Sigmoid colon (tissue), 7 donors: ENCODE measurements at places on chromosomes 7 and 10. TPM values are rescaled to one million over a fixed set of nuclear protein-coding genes. Genes with fewer than 3 reads are reported as not detected.
A peak's percentile ranks its signal among the peaks of the same experiment; 100 is the strongest.

DNA sequence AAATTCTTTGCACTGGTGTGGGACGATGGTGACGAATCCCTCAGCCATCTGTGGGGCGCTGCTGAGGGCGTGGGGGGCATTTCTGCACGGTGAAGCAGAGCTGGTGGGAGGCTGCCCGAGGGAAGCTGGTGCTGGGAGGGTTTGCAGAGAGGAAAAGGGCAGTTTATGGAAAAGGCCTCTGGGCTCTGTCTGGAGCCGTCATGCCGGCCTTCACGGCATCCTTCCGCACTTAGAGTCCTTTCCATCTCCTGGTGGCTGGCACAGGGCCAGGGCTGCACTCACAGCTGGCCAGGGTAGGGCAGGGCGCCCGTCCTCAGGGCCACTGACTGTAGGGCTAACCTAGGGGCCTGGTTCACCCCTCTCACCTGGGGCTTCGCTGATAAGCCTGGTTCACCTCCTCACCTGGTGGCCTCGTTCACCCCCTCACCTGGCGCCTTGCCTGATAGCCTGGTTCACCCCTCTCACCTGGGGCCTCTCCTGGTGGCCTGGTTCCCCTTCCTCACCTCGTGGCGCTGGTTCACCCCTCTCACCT, 598 bp upstream of the AMZ1 start:
- no peaks in the 10 kb centered on the region for H3K4me1 ChIP-seq
- H3K27me3 ChIP-seq, result peaks cover 66% of the 10 kb centered on the region
- H3K4me3 ChIP-seq, result no peak overlapping the region
- H3K36me3 ChIP-seq, result no peaks in the 10 kb centered on the region
- no peak overlapping the region for H3K27ac ChIP-seq

Gene PAX4
- polyA plus RNA-seq, result 0.46 TPM

DNA sequence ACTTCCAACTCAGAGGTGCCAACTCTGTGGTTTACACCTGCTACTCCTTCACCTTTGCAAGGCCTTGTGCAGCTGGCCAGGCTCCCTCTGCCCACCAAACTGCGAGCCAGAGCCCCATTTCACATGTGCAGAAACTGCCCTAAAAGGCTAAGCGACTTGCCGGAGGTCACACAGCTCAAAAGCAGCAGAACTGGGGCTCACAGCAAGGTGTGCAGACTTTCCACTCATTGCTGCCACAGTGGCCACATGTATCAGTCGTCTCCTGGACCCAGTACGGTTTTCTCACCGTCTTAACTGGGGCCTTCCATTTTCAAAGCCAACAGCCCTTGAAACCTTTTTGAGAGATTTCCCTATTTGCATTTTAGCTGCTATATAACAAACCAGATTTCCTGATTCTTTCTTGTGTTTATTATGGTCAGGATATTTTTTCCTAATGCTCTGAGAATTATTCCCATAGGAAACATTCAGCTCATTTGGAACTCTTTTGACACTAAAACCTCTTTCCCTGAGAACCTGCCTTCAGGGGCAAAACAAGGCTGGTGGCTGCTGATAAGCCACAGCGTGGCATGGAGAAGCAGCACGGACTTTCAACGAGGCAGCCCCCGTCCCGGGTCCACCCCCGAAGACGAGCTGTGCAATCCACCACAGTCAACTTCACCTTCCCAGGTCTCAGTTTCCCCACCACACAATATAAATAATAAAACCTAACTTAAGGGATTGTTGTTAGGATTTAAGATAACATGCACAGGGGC, 29.9 kb downstream of the SORBS1 start:
- peak overlapping the region; percentile 93 for H3K27ac ChIP-seq
- no peak for DNase-seq
- peaks cover 96% of the 10 kb centered on the region for H3K4me1 ChIP-seq
- H3K27me3 ChIP-seq, result no peaks in the 10 kb centered on the region

Gene MBL2
- not detected for polyA plus RNA-seq

- no peak overlapping the region for H3K4me3 ChIP-seq
- H3K4me1 ChIP-seq, result no peaks in the 10 kb centered on the region
- DNase-seq, result peak; percentile 13
- H3K27ac ChIP-seq, result no peak overlapping the region
- H3K27me3 ChIP-seq, result no peaks in the 10 kb centered on the region
Measured at GRCh38 chr10:110457851-110458250, 39.9 kb upstream of the DUSP5 start.

DNA sequence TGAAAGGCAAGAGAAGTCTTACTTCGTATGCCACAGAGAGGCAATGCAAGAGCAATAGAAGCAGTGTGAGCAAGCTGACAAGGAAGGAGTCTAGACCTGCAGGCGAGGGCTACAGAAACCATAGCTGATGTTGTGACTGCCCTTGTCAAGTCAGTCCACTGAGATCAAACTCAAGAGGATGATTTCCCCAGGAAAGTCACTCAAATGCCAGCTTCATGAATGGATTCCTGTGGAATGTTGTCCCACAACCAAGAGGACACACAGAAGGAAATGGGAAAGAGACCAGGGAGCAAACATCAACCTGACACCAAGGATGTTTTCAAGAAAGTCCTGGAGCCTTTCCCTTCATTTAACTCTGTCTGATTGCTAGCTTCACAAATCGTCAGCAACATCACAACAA, 78.0 kb upstream of the GAD2 start:
- H3K36me3 ChIP-seq, result no peaks in the 10 kb centered on the region
- no peaks in the 10 kb centered on the region for H3K4me1 ChIP-seq
- DNase-seq, result no peak
- no peak overlapping the region for H3K27ac ChIP-seq

- DNase-seq, result no peak
- H3K36me3 ChIP-seq, result no peaks in the 10 kb centered on the region
- no peak overlapping the region for H3K27ac ChIP-seq
- H3K4me3 ChIP-seq, result no peak overlapping the region
- no peaks in the 10 kb centered on the region for H3K4me1 ChIP-seq
Measured at GRCh38 chr10:66639371-66639770, 286.5 kb upstream of the LRRTM3 start.

DNA sequence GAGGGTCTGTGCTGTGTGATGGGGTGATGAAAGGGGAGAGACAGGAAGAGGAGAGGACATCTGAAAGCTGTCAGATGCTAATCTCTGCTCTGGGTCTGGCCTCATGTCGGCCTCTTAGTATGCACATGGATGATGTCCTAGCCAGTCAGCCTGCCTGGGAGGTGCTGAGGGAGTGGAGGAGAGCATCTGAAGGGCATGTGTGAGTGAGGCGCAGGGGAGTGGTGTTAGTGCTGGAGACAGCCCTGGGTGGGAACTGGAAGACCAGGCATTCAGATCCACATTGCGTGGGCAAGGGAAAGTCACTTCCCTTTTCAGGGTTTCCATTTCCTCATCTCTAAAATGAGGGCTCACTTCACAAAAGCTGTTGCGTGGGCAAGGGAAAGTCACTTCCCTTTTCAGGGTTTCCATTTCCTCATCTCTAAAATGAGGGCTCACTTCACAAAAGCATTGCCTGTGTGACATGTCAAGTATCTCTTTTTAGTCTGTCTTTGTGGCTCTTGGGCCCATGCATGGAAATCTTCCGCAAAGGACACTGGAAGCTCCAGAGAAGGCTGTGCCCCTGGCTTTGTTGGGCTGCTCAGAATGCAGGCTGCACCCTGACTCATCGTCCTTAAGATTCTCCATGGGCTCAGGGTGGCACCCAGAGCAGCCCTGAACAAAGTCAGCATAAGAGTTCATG, 10.0 kb downstream of the SFTPD start:
- no peaks in the 10 kb centered on the region for H3K36me3 ChIP-seq
- no peak overlapping the region for H3K4me3 ChIP-seq
- no peaks in the 10 kb centered on the region for H3K4me1 ChIP-seq
- no peaks in the 10 kb centered on the region for H3K27me3 ChIP-seq

Gene MYL10
- not detected for polyA plus RNA-seq

DNA sequence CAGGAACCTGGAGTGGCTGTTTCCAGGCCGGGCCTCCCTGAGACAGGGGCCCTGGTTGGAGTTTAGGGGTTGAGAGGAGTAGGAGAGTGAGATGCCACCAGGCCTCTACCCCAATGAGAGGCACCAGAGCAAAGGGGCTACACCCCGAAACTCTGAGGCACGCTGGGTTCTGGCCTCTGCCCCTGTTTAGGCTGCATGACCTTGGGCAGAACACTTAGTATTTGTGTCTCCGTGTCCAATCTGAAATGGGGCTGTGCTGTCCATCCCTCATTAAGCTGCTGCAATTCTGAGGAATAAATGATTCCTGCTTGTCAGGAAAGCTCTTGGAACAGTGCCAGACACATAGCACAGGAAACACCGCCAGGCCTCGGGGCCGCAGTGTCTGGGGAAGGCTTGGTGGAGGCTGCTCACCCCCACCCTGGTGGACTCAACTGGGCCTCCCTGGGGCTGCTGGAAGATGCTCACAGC, 40.5 kb upstream of the SAMD8 start:
- no peak for DNase-seq
- H3K27ac ChIP-seq, result no peak overlapping the region
- no peaks in the 10 kb centered on the region for H3K27me3 ChIP-seq
- no peaks in the 10 kb centered on the region for H3K36me3 ChIP-seq
- no peaks in the 10 kb centered on the region for H3K4me1 ChIP-seq
- H3K4me3 ChIP-seq, result no peak overlapping the region

- H3K36me3 ChIP-seq, result no peaks in the 10 kb centered on the region
- no peak overlapping the region for H3K27ac ChIP-seq
- H3K27me3 ChIP-seq, result no peaks in the 10 kb centered on the region
- DNase-seq, result no peak
- no peak overlapping the region for H3K4me3 ChIP-seq
- H3K4me1 ChIP-seq, result no peaks in the 10 kb centered on the region
Measured at GRCh38 chr7:116877443-116878217, 15.2 kb downstream of the CAPZA2 start.

DNA sequence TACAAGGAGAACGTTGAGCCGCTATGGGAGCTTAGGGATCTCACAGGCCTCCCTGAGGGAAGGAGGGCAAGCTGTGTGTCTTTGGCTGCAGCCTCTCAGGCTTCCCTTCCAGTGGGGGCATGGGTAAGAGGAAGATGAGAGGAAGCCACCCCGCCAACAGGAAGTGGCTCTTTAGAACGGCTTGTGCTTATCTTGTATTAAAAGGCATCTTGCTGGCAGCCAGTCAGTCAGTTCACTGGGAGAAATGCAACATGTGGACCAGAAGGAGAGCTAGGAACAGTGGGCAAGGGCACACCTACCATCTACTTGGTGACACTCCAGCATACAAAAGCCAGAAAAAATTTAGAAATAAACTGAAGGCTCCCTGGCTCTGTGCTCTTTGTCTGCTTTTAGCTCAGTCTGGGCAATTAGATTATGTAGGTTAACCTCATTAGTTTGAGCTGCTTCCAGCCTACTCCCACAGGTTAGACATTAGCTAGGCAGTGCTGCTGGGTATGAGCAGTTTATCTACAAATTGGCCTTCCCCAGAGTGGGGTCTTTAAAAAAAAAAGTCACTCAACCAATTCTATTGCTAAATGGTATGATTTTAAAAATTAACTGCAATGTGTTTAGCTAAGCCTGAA, 595.9 kb downstream of the KCNMA1 start:
- no peak overlapping the region for H3K27ac ChIP-seq
- H3K27me3 ChIP-seq, result no peaks in the 10 kb centered on the region
- no peak overlapping the region for H3K4me3 ChIP-seq
- peaks cover 17% of the 10 kb centered on the region for H3K36me3 ChIP-seq
- no peaks in the 10 kb centered on the region for H3K4me1 ChIP-seq

GRCh38 chr7:1320616-1321240, 88.1 kb downstream of the UNCX start:
- no peaks in the 10 kb centered on the region for H3K36me3 ChIP-seq
- peaks cover 59% of the 10 kb centered on the region for H3K27me3 ChIP-seq
- no peaks in the 10 kb centered on the region for H3K4me1 ChIP-seq
- H3K4me3 ChIP-seq, result no peak overlapping the region

- H3K27ac ChIP-seq, result no peak overlapping the region
- no peaks in the 10 kb centered on the region for H3K27me3 ChIP-seq
- no peaks in the 10 kb centered on the region for H3K4me1 ChIP-seq
- no peaks in the 10 kb centered on the region for H3K36me3 ChIP-seq
- no peak for DNase-seq
Measured at GRCh38 chr7:33698041-33698440, 207.3 kb upstream of the BMPER start.

GRCh38 chr10:57846307-57847065, 421.2 kb downstream of the IPMK start:
- H3K4me1 ChIP-seq, result no peaks in the 10 kb centered on the region
- H3K27me3 ChIP-seq, result no peaks in the 10 kb centered on the region
- no peak overlapping the region for H3K27ac ChIP-seq
- no peaks in the 10 kb centered on the region for H3K36me3 ChIP-seq
- H3K4me3 ChIP-seq, result no peak overlapping the region
- DNase-seq, result no peak

Gene SPDYE8
- polyA plus RNA-seq, result not detected

DNA sequence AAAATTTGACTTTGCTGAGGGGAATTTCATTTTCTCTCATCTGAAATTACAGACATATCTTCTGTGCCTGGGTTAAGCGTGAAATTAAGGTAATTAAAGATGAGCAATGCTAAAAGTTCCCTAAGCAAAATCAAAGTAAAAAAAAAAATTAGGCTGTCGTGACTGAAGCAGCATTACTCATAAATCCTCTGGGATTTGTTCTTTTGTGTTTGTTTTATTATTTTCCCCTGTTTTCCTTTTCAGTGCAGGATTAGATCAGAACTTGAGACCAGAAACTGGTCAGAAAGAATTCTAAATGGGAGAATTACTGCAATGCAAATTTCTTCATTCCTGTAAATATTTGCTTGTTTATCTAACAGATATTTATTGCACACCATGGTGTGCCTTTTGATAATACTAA, 141.4 kb upstream of the BET1 start:
- no peak for DNase-seq
- no peak overlapping the region for H3K27ac ChIP-seq
- no peaks in the 10 kb centered on the region for H3K4me1 ChIP-seq
- no peaks in the 10 kb centered on the region for H3K27me3 ChIP-seq
- no peak overlapping the region for H3K4me3 ChIP-seq

Gene RSPH10B
- not detected for polyA plus RNA-seq

DNA sequence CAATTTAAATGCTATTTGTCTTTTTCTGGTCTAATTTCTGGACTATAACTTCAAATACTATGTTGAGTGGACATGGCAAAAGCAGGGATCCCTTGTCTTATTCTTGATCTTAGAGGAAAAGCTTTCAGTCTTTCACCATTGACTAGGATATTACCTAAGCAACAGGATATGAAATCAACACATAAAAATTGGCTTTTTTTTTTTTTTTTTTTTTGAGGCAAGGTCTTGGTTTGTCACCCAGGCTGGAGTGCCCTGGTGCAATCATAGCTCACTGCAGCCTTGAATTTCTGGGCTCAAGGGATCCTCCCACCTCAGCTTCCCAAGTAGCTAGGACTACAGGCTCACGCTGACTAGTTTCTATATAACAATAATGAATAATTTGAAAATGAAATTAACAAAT, 90.8 kb downstream of the JMJD1C start:
- no peaks in the 10 kb centered on the region for H3K4me1 ChIP-seq
- H3K27me3 ChIP-seq, result no peaks in the 10 kb centered on the region
- H3K27ac ChIP-seq, result no peak overlapping the region
- H3K4me3 ChIP-seq, result no peak overlapping the region
